Hepatocyte (in vitro differentiated cells): ENCODE measurements at places on chromosomes 12 and 14.

DNA sequence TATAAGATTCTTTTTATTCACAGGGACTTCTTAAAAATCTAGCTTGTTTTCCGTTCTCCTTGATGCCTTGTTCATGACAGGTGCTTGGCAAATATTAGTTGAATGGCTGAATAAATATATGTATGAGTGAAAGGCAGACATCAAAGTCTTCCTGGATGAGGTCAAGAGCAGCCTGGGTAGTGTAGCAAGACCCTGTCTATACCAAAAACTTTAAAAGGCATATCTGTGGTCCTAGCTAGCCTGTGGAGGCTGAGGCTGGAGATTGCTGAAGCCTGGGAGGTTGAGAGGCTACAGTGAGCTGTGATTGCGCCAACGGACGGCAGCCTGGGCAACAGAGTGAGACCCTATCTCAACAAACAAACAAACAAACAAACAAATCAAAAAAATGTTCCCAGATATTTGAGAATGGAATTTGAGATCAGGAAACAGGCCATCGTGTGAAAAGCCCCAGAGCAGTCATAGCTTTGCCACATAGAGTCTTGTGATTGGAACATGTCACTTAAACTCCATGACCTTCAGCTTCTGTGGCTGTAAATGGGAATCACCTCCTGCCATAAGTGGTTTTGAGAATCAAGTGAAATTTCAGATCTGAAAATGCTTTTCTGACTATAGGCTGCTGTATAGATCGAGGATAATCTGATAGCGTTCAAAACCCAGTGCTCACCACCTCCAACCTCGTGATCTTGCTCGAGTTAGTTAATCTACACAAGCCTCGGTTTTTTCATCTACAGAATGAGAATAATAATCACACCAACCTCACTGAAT lies 64.3 kb downstream of the ZFP36L1 start:
- no peak for DNase-seq

DNA sequence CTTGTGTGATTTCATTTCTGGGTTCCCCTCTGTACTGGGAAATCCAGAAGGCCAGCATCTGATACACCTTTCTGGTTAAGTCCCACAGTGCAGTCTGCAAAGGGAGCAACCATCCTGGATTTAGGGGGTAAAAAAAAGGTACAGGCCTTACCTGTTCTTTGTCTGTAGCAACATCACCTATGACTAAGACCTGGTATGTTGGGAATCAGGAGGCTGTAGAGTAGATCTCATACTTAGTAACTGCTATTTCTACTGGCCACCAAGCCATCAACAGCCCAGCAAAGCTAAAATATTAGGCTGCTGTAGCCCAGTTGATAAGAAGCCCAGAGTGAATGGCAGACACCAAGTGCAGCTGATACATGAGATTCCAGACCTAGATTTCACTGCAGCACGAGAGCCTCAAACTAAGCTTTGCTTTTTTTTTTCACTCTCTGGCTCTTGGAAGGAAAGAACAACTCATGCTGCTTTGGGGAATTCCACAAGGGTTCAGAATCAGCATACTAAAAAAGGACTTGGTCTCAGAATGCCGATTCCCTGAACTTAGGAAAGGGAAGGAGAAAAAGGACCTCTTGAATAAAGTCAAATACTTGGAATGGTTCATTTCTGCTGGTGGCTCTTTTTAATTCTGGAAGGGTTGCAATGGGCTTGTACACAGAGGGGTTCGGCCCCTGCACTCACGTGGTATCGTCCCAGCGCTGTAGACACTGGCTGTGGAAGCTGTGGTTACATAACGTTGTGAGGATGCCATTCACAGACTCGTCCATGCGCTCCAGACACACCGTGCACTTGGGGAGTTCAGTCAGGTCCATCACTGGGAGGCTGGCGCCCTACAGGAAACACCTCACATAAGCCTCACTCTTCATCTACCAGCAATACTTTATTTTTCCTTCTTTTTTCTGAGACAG lies 20.5 kb downstream of the BRAP start:
- no peak for DNase-seq

- peak; percentile 83 for DNase-seq
Observed at GRCh38 chr12:45234139-45234865, 18.4 kb downstream of the ANO6 start.

GRCh38 chr14:73887694-73888459 lies 1.2 kb downstream of the ZNF410 start:
- DNase-seq, result no peak

DNA sequence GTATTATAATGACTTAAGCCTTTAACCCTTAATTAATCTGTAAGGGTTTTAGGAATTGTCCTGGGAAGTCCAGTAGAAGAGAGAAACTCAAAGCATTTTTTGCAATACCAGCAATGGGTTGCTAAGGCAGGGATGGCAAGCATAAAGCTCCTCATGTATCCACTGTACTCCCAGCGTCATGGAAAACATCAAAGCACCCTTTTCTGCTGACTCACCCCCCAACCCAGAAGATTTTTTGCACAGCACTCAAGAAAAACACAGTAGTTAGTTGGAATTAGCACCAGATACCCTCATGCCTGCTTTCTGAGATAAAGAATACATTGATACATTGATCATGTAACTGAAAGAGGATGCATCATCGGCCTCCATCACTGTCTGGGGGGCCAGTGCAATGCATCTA lies 199.1 kb upstream of the CNOT2 start:
- no peak for DNase-seq

- no peak for DNase-seq
Observed at GRCh38 chr12:100345020-100345767, 11.7 kb upstream of the SLC17A8 start.
